Stimulated activated CD4-positive, alpha-beta T cell treated with anti-CD3 and anti-CD28 coated beads, Interleukin-15, amount 100 ng/mL, for 1 hour (primary cell): ENCODE measurements at places on chromosomes 13 and 19.

DNA sequence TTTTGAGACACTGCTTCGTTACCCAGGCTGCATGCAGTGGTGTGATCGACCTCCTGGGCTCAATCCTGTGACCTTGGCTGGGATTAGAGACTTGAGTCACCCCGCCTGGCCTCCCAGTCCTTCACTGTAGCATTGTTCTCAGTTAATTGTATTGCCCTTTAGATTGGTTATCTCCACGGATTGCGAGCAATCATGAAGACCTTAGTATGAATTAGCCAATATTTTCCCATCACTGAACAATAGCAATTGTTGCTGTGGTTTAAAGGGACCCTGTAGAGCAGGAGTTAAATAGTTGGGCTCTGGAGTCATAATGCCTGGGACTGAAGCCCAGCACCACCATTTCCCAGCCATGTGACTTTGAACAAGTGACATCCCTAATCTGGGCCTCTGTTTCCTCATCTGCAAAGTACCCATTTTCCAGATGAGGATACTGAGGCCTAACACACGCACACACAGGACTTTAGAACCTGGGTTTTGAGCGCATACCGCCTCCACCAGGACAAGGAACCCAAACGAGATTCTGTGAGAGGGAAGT is 8.4 kb downstream of the PPP1R14A start:
- DNase-seq: no peak

- no peak for DNase-seq
Observed at GRCh38 chr19:5695649-5696195, 5.6 kb downstream of the RPL36 start.

DNA sequence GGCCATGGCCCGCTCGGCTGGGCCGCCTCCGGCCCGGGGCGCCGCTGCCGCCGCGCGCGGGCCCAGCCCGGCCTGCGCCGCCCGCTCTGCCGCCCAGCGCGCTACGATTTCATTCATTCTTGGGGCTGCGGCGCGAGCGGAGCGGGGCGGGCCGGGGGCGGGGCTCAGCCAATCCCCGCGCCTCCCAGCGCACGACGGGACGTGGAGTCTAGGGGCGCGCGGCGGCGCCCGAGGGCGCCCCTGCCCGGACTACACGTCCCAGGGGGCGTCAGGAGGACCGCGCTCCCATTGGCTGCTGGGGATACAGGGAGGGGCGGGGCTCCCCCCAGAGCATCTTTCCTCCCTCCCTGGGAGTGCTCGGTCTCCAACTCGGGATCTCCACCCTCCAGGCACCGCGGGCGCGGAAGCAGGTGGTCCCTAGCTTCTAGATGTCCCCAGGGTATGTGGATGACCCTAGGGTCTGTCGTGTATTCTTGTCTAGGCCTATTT is 5.6 kb upstream of the DPF1 start:
- DNase-seq: peak; percentile 24

DNA sequence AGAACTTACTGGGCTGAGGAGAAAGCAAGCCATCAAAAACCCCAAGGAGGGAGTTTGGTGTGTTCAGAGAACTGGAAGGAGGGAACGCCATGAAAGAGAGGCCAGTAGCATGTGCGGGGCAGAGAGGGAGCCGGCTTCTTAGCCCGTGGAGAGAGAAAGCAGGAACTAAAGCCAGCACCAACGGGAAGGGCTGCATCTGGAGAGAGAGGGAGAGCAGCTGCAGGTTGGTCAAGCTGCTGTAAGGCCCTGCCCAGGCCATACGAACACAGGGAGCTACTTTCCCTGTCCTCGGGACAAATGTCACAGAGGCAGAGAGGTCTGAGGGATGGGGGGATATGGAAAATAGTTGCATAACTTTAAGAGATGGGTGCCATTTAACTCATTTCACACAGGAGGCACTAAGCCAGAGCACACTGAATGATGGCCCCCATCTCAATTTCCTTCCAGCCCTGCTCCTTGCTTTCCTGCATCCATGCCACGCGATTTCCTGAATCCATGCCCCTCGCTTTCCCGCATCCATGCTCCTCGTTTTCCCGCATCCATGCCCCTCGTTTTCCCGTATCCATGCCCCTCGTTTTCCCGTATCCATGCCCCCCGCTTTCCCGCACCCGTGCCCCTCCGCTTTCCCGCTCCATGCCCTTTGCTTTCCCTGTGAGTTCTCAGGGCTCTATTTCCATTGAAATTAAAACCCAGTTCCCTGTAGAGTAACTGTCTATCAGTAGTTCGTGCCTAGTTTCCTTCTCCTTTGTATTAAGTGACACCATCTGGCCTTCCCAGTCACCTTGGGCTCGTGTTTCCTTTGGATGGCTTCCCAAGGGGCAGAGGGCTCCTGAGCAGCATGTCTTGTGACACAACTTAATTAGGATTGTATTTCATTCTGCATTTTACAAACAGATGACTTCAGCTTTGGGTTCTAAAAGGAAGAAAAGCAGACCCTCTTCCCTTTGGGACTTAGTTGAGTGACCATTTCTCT is 31.5 kb upstream of the TPT1 start:
- no peak for DNase-seq

- no peak for DNase-seq
Observed at GRCh38 chr13:43761616-43762315, 25.0 kb downstream of the ENOX1 start.

GRCh38 chr19:53865918-53866864 is 1.5 kb upstream of the MYADM start:
- DNase-seq: peak; percentile 56

DNA sequence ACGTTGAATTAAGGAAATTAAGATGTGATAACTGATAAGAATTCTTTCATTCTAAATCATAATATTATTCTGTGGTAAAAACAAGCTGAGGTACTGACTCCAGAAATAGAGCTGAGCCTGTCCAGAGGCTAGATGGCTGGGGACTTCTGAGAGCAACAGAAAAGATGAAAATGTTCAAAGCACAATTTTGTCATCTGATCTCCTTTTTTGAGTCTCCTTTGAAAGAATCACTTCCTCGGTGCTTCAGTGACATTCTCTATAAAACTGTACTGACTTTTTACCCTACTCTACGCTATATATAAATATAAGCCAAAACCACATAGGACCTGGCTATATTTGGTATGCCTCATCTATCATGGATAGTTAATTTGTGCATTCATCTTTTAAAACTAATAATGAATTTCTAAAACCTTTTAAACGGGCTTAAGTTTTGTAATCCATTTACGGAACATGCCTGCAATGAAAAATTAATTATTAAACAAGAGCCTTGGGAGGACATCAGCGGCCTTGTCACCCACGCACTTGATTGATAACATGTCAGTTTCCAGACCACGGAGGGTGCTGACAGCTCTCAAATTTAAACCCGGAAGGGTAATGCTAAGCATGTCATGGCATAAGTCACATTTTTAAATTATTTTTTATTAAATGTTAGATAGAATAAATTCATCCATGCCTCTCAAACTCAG is 235.5 kb downstream of the PCDH9 start:
- no peak for DNase-seq

DNA sequence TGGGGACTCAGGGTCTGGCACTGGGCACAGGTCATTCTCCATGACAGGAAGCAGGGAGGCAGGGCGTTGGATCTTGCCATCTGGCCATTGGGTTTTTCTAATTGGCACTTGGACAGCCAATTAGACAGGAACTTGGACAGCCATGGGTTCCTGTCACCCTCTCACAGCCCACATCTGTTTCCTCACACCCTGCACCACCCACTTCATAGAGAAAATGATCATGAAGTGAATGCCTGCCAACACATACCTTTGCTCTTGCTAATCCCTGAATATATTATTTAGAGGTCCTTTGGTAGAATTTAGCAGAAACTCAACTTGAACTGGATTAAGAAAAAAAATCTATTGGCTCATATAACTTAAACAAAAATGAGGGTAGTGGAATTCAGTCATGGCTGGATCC is 4.9 kb upstream of the OLFM2 start:
- no peak for DNase-seq

DNA sequence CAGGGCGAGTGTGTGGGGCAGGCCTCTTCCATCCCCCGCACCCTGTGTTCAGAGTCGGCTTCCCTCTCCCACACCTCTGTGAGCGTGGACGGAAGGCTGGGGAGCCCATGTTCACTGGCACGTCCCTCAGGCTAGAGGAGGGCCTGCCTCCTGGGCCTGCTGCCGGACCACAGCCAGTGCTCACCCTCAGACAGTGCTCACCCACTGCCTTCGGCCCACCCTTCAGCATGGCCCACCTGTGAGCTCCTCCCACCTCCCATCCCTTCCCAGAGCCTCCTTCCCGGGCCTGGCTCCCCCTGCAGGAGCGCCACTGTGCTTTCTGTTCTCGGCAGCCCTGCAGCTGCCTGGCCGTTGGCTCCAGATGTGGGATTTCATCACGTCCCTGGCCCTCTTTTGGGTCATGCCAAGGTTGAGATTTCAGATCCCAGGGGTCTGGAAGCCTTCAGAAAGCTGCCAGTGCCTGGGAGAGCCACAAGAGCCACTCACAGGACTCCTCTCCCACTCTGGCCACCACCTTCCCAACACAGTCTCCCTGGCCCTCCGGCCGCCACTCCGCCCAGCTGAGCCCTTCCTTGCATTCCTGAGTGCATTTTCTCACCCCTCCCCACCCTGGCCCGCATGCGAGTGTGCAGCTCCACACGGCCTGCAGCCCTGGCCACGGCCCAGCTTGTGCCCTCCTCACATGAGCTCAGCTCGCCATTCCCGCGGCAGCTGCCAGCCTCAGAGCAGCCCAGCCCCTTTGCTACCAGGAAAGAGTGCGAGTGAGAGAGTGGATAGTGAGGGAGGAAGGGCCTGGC is 25.3 kb downstream of the CAPN12 start:
- no peak for DNase-seq

DNA sequence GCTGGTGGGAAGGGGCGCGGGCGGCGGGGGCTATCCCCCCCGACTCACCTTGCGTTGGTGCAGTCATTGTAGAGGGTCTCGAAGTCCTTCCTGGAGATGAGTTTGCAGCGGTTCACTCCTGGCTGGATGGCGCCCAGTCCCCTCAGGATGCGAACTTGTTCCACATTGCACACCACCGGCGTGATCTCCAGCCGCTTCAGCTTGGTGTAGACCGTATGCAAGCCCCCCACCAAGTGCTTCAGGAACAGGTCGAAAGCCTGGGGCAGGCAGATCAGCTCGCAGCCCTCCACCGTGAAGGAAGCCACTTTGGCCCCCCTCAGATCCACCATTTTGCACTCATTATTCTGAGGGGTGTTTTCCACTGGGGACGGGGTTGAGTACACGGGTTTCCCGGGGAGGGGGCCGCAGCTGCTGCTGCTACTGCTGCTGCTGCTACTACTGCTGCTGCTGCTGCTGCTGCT is 1.1 kb downstream of the DACH1 start:
- DNase-seq: no peak

DNA sequence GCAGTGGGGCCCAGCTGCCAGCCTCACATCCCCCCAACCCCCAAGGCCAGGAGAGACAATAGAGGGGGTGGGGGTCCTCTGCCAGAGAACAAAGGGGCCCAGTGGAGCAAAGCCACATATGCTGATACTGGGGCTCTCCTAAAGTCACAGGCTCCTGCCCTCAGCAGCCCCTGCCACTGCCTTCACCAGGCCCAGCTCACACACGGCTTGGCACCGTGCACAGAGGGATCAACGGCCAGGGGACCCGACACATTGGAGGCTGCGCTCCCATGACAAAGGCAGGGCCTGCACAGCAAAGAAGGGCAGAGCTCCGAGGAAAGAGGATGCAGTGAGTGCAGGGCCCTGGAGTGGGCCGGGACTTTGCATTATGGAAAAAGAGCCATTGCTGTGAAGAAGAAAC is 146.4 kb downstream of the KDM4B start:
- DNase-seq: no peak

GRCh38 chr13:77729502-77730221 is 32.2 kb downstream of the SLAIN1 start:
- DNase-seq: no peak

DNA sequence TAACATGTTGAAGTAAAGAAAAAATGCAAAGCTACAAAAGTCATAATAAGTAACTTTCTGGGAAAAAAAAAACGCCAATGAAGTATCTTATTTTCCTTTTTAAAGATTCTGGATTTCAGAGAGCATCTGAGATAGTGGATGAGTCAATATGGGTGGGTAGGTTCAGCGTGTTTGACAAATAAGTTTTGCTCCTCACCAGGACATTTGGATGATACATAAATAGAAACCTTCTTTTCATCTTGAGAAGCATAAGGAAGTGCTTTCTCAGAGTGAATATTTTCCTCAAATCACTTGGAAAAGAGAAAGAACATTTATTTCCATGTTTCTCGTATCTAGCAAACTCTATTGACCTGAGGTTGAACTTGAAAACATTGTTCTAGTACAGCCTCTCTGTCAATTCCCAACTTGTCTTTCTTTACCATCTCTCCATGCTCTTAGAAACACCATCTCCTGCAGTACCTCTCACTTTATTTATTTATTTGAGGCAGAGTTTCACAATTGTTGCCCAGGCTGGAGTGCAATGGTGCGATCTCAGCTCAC is 463.2 kb downstream of the KLF5 start:
- DNase-seq: no peak

GRCh38 chr13:85381082-85381481 is 418.1 kb downstream of the SLITRK6 start:
- no peak for DNase-seq

DNA sequence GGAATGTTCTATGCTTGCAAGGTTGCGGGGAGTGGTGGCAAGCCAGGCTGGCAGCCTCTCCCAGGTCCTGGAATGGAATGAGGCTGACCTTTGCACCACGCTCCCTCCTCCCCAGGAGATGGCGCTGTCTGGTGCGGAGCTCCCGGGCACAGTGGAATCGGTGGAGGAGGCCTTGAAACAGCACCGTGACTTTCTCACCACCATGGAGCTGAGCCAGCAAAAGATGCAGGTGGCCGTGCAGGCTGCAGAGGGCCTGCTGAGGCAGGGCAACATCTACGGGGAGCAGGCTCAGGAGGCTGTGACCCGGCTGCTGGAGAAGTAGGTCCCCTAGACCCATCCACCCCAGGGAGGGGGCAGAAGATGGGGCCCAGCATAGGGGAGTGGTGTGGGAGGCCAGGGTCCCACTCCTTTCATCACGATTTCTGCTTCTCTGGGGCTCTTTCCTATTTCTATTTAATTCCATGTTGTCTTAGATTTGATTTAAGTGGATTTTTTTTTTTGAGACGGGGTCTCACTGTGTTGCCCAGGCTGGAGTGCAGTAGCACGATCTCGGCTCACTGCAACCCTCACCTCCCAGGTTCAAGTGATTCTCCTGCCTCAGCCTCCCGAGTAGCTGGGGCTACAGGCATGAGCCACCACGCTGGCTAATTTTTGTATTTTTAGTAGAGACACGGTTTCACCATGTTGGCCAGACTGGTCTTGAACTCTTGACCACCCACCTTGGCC is 53.2 kb upstream of the SHKBP1 start:
- no peak for DNase-seq

DNA sequence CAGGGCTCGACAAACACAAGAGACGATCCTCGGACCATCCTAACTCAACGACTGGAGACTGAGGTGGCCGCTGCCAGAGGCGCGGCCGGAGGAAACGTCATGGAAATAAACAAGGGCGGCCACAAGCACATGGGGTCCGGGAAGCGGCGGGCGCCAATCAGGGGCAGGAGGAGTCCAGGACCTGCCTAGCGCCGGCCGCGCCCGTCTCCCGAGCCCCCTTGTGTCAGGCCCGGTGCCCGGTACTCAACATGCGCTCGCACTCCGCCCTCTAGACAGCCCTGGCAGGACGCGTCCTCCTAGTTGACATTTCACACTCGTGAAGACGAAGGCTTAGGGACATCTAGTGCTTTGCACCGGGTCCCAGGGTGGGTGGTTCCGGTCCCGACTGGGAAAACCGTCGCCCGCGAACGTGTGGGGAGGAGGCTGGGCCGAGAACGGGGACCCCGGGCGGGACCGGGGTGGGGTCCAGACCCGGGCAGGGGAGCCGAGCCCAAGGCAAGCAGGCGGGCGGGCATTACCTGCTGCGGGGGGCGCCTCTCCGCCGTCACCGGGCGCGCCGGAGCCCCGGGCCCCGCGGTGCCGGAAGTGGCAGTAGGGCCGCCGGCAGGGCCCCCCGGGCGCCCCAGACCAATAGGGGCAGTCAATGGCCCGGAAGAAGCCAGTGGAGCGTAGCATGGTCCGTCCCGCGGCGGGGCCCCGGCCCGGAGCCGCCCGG is 442 bp downstream of the REXO1 start:
- no peak for DNase-seq
